ENCODE measurements at places on chromosomes 7 and 10. TPM values are rescaled to one million over a fixed set of nuclear protein-coding genes. Genes with fewer than 3 reads are reported as not detected.
A peak's percentile ranks its signal among the peaks of the same experiment; 100 is the strongest.

GRCh38 chr10:123303581-123304337, 149.6 kb downstream of the BUB3 start:
- H3K4me3 ChIP-seq = no peak overlapping the region
- no peaks in the 10 kb centered on the region for H3K27me3 ChIP-seq
- H3K27ac ChIP-seq = no peak overlapping the region
- no peaks in the 10 kb centered on the region for H3K36me3 ChIP-seq
- no peak for DNase-seq

DNA sequence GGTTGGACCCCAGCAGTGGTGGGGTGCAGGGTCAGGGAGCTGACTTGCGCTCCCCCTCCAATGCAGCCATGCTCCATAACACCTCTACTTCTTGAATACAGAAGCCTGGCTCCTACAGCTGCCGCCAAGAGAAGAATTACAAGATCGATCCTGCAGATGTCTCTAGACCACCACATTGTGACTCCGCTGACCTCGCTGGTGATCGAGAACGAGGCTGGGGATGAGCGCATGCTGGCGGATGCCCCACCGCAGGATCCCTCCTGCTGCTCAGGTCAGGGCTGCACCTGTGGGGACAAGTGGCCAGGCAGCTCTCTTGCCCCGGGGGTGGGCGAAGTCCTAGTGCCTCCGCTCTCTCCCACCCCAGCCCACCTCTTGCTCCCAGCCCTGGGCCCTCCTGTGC, 31.7 kb downstream of the ITIH2 start:
- no peak overlapping the region for H3K27ac ChIP-seq
- DNase-seq = no peak
- no peaks in the 10 kb centered on the region for H3K4me1 ChIP-seq
- H3K4me3 ChIP-seq = no peak overlapping the region
- no peaks in the 10 kb centered on the region for H3K36me3 ChIP-seq

PURB gene
- total RNA-seq = 23.9 TPM

- no peak overlapping the region for H3K4me3 ChIP-seq
- no peak overlapping the region for H3K27ac ChIP-seq
- DNase-seq = no peak
Observed at GRCh38 chr10:124233546-124234138, 140.2 kb upstream of the CHST15 start.

SLC18A3 gene
- total RNA-seq = not detected

ADAP1 gene
- total RNA-seq = 33.9 TPM

GRCh38 chr10:75407224-75407712, 5.7 kb upstream of the ZNF503 start:
- peaks cover 16% of the 10 kb centered on the region for H3K4me1 ChIP-seq
- DNase-seq = peak; percentile 55
- H3K27ac ChIP-seq = peak overlapping the region; percentile 97
- H3K27me3 ChIP-seq = peaks cover 10% of the 10 kb centered on the region
- H3K36me3 ChIP-seq = no peaks in the 10 kb centered on the region
- H3K4me3 ChIP-seq = peak overlapping the region; percentile 93

SYCE1 gene
- 0.74 TPM for total RNA-seq

- H3K27ac ChIP-seq = peak overlapping the region; percentile 56
- no peak for DNase-seq
- no peak overlapping the region for H3K4me3 ChIP-seq
Observed at GRCh38 chr10:71371750-71372166, 25.0 kb upstream of the CDH23 start.

- H3K27me3 ChIP-seq = no peaks in the 10 kb centered on the region
- peaks cover 17% of the 10 kb centered on the region for H3K4me1 ChIP-seq
- H3K27ac ChIP-seq = no peak overlapping the region
- H3K4me3 ChIP-seq = no peak overlapping the region
Observed at GRCh38 chr10:74067373-74068352, 69.7 kb downstream of the VCL start.

DNA sequence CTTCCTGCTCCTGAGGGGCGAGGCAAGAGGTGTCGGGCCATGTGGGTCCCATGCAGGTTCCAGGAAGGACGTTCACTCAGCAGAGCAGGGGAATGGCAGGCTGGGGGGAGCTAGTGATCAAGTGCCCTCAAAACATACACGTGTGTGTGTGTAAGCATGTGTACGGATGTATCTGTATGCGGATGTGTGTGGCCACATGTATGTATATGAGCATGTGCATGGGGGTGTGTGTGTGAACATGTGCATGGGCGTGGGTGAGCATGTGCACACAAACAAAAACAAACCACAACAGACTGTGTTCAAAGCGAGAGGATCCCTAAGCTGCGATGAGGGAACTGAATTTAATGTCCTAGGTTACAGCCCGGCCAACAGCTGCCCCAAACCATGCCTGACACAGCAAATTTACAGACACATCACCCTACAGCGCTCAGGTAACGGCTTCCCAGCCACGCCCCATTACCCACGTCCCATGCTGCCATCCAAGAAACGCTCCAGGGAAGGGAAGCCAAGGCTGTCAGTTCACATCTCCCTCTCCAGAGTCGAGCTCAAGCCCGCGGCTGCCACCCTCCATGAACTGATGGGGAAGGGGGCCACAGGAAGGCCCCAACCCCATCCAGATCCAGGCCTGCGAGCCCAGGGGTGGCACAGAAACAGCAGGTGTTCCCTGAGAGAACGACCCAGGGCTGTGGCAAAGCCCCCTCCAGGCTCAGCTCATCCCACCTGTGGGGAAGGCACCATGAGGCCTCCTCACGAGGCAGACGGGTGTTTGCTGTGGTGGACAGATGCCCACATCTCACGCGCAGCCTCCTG, 56.6 kb downstream of the PTPRN2 start:
- no peaks in the 10 kb centered on the region for H3K4me1 ChIP-seq
- DNase-seq = no peak
- no peak overlapping the region for H3K4me3 ChIP-seq

DNA sequence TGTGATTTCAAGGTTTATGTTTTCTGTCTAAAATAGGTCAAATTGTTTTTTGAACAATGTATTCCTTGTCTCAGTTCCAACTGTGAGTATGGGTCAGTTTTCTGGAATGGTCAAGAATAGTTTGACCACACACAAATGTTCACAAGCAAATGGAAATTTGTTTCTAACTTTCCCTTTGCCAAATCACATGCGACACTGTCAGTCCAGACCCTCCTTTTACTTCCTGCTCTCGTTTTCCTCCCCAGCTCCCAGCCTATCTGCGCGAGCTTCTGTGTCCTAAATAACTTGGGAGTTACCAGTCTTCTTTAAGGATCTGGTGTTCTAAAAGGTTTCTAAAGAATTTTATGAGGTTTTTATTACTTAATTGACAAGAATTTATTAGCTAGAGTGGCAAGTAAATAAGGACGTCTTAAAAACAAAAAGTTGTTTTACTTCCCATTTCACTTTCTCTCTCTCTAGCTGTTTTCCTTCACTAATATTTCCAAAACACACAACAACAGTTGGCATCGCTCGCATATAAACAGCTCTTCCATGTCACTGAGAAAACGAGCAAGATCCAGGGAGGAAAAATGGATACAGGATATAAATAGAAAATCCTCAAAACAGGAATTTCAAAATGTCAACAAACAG, 266.1 kb upstream of the KLF6 start:
- no peaks in the 10 kb centered on the region for H3K27me3 ChIP-seq
- H3K4me3 ChIP-seq = peak overlapping the region; percentile 36
- peaks cover 24% of the 10 kb centered on the region for H3K4me1 ChIP-seq
- DNase-seq = no peak
- no peaks in the 10 kb centered on the region for H3K36me3 ChIP-seq

DNA sequence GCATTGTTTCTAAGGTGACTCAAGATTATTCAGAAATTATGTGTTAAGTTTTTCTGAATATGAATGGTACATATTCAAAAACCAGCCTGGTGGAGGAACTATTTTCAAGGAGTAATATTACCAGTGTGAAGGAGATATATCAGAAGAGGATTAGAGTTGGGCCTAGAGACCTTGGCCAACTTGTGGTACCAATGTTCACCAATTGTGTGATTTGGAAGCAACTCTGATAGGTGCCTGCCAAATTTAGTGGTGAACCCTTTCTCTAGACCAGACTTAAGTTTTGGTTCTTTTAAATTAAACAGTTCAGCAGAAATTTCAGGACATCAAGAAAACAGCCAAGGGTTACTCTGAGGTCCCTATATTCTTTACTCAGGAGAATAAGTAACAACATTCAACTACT, 88.6 kb downstream of the RNLS start:
- H3K27ac ChIP-seq = no peak overlapping the region
- DNase-seq = no peak
- H3K4me3 ChIP-seq = no peak overlapping the region
- no peaks in the 10 kb centered on the region for H3K27me3 ChIP-seq
- H3K36me3 ChIP-seq = no peaks in the 10 kb centered on the region

GRCh38 chr10:119253433-119254174, 46.2 kb downstream of the GRK5 start:
- no peak for DNase-seq
- H3K4me3 ChIP-seq = no peak overlapping the region

GBX1 gene
- not detected for total RNA-seq

DNA sequence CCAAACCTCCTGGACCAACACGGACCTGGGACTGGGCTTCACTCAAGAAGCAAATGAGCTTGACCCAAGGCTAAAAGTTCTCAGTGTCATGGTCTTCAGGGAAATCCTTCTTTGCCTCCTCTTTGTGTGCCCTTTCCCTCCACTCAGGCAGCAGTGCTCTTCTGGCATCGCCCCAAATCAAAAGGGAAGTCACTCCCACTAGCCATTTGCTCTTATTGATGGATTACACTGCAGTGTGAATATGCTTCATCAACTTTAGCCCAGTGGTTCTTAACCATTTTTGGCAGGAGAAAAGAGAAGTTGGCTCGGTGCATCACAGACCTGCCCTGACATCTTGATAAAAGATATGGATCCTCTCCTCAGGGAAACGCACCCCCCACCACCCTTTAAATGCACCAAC, 19.2 kb upstream of the IKZF1 start:
- no peaks in the 10 kb centered on the region for H3K36me3 ChIP-seq
- no peak for DNase-seq
- no peak overlapping the region for H3K4me3 ChIP-seq
- H3K4me1 ChIP-seq = peaks cover 22% of the 10 kb centered on the region

- no peaks in the 10 kb centered on the region for H3K27me3 ChIP-seq
- no peaks in the 10 kb centered on the region for H3K36me3 ChIP-seq
- no peak for DNase-seq
- H3K4me1 ChIP-seq = peaks cover 42% of the 10 kb centered on the region
Observed at GRCh38 chr10:49177391-49178355, 10.5 kb downstream of the TMEM273 start.

- H3K4me1 ChIP-seq = no peaks in the 10 kb centered on the region
- no peak for DNase-seq
- H3K27ac ChIP-seq = no peak overlapping the region
- H3K4me3 ChIP-seq = no peak overlapping the region
- H3K27me3 ChIP-seq = no peaks in the 10 kb centered on the region
- H3K36me3 ChIP-seq = no peaks in the 10 kb centered on the region
Observed at GRCh38 chr7:132286836-132287235, 289.4 kb downstream of the PLXNA4 start.

DNA sequence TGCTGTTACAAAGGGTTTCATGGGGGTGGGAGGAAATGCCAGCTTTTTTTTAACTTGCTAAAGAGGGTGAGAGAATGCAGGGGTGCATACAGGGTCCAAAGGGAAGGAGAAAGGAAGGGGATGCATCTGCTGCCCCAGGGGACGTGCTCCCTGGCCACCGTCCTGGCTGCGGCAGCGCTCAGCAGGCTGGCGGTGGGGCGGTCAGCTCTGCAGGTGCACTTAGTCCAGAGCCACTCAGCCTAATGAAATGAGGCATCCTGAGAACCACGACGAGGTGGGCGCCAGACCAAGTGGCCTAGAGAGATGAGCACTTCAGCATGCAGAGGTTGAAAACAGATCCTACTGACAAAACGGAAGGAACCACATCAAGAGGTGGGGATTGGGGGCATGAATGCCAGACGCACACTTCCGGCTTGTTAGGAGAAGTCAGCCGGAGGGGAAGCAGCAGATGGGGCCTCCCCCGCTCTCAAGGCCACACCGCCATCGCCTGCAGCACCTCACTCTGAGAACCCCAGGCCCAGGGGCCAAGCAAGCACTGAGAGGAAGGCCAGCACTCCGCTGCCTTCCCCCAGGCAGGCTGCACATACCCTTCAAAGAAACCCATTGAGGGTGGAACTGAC, 94.5 kb downstream of the MAD1L1 start:
- peaks cover 8% of the 10 kb centered on the region for H3K36me3 ChIP-seq
- H3K4me1 ChIP-seq = no peaks in the 10 kb centered on the region
- DNase-seq = peak; percentile 62
- no peaks in the 10 kb centered on the region for H3K27me3 ChIP-seq
- no peak overlapping the region for H3K27ac ChIP-seq
- no peak overlapping the region for H3K4me3 ChIP-seq

- H3K27ac ChIP-seq = no peak overlapping the region
- no peak overlapping the region for H3K4me3 ChIP-seq
- no peaks in the 10 kb centered on the region for H3K27me3 ChIP-seq
Observed at GRCh38 chr10:120076996-120077706, 184.6 kb downstream of the SEC23IP start.

- no peaks in the 10 kb centered on the region for H3K36me3 ChIP-seq
- H3K4me1 ChIP-seq = no peaks in the 10 kb centered on the region
- no peak for DNase-seq
- H3K27me3 ChIP-seq = no peaks in the 10 kb centered on the region
- H3K4me3 ChIP-seq = no peak overlapping the region
Observed at GRCh38 chr7:42445691-42446090, 208.7 kb upstream of the GLI3 start.

All from lower lobe of right lung (tissue), 2 donors.